ENCODE measurements at places on chromosomes 5 and 9.
A peak's percentile ranks its signal among the peaks of the same experiment; 100 is the strongest.

DNA sequence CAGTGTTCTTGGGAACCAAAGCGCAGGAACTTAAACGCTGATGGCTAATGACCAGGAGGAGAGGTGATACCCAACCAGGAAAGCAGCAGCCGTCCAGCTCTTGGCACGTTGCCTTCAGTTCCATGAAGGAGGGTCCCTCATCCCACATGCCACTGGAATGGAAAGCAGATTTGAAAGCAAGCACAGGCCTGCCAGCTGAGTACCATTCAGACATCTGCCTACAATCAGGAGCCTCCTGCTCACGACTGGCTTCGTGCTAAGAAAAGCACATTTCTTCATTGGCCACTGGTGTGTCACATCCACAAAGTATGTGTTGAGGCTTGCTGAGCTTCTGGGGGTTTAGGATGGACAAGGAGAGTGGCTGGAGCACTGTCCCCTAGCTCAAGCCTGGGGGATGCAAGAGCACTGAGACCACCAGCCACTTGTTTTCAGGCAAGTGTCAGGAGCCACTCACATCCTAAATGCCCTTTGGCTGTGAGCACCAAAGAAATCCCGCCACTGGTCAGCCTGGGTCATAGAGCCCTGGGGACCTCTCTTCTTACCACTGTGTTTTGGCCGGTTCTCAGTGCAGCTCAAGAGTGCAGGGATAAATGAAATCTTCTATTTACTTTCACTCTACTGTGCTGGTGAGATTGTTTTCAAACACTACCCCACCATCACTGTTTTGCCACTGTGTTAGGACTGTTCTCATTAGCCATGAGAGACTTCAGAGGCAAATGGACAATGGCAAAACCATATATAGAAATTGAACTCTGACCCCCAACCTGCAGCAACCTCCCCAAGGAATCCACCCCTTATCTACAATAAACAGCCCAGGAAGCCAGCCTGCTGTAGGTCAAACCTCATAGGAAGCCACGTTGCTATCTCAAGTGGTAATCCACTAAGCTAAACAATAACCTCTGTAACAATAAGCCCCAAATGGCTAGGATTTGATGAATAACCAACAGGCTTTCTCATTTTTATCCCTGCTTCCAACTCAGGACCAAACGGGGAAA, 58.3 kb downstream of the MTX3 start:
- H3K4me3 ChIP-seq, result no peak overlapping the region
- no peaks in the 10 kb centered on the region for H3K27me3 ChIP-seq
- H3K36me3 ChIP-seq, result no peaks in the 10 kb centered on the region
- no peak overlapping the region for H3K27ac ChIP-seq

- DNase-seq, result no peak
- no peak overlapping the region for H3K4me3 ChIP-seq
- no peak overlapping the region for H3K27ac ChIP-seq
- H3K36me3 ChIP-seq, result no peaks in the 10 kb centered on the region
- H3K4me1 ChIP-seq, result no peaks in the 10 kb centered on the region
These were observed 29.1 kb upstream of the LRRC14B start for GRCh38 chr5:162190-162564.

DNA sequence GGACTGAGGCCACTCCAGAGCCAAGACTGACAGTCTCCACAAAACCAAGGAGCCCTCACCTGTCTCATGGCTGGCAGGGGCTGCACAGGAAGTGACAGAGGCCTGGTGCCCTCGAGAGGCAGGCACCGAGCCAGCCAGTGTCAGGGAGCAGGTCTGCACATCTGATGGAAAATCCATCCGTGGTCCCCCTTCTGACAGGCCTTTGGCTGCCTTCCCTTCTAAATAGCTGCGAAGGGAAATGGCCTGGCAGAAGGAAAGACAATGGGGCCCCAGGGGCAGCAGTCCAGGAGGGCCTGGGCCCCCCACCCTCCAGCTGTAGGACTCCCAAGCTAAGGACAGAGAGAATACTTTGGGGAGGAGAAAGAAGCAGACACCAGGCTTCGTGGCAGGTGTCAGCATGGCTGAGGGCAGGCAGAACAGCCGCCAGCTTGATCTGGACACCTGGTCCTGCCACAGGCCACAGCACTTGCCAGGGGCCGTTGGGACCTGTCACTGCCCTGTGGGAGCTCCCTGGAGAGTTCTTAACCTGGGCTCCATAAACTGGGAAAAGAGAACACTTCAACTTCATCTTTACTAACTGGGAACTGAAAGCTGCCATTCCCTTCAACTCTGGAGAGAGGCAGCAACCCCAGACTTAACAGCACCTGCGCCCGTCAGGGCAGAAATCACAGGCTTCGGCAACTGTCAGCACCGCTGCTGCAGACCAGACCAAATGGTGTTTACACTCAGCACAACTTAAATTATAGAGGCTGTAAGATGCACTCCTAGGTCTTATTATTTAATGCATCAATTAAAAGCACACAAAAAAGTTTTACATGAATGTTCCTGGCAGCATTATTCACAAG, 22.0 kb downstream of the ADAMTS2 start:
- peak; percentile 57 for DNase-seq
- H3K4me3 ChIP-seq, result no peak overlapping the region
- no peaks in the 10 kb centered on the region for H3K27me3 ChIP-seq
- no peaks in the 10 kb centered on the region for H3K36me3 ChIP-seq
- H3K27ac ChIP-seq, result no peak overlapping the region

- no peak overlapping the region for H3K4me3 ChIP-seq
- H3K27me3 ChIP-seq, result no peaks in the 10 kb centered on the region
- H3K4me1 ChIP-seq, result peaks cover 84% of the 10 kb centered on the region
- DNase-seq, result no peak
- peak overlapping the region; percentile 100 for H3K27ac ChIP-seq
- H3K36me3 ChIP-seq, result no peaks in the 10 kb centered on the region
These were observed 9.1 kb upstream of the IRF1 start for GRCh38 chr5:132499440-132500243.

DNA sequence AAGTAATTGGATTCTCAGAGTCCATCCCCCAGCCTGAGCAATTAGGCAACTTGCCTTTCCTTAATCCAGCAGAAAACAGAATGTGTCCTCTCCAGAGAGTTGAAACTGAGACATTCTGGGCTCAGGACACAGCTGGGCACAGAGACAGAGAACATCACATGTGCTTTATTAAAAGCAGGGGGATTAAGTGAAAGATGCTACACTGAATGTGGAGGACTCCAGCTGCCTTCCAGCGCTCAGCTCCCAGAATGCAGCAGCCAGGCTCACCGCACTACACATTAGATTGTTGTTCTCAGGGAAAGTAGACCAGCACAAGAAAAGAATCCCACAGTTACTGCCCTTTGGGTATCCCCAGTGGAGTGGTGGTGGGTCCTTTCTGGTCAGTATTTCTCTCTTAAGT, 141.6 kb upstream of the IL12B start:
- H3K36me3 ChIP-seq, result no peaks in the 10 kb centered on the region
- H3K4me1 ChIP-seq, result peaks cover 12% of the 10 kb centered on the region
- no peaks in the 10 kb centered on the region for H3K27me3 ChIP-seq
- DNase-seq, result no peak

DNA sequence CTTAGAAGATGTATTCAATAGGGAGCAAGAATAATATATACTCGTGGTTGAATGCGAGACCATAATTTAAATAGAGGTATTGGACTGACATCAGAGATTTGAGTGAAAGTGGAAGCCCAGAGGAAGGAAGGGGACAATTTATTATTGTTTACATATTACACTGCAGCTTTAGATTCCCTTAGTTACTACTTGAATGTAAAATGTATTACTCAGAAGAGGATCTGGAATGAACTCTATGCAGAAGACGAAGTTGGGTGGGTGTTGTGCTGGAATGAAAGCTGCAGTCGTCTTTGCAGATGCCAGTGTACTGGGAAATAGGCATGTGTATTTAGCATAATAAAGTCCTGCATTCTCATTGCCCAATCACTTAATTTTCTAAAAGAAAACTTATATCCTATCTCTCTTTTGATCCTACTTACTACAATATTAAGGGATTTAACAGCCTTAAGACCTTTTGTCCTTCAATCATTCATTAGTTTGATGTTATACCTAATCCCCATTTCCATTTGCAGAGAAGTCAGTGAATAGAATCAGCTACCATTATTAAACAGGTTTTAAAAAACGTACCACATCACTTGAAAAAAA, 570.7 kb upstream of the WWC1 start:
- DNase-seq, result no peak
- no peaks in the 10 kb centered on the region for H3K27me3 ChIP-seq
- H3K4me3 ChIP-seq, result no peak overlapping the region
- no peak overlapping the region for H3K27ac ChIP-seq

All from spleen (tissue), 13 donors.